ENCODE measurements at places on chromosomes 12 and 14.

DNA sequence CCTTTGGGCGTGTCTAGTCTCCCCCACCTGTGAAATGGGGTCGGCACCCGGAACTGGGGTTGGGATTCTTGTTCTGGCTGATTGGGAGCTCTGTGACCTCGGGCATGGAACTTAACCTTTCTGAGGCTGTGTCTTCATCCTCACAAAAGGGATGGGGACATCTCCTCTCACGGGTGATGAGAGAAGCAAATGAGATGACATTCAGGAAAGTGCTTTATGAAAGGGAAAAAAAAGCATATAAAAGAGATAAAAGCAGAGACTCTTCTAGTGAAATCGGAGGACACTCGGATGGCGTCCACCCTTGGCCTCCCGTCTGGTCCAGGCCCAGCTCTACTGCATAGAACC lies 98.9 kb downstream of the LRRC74A start:
- no peak for DNase-seq

- DNase-seq, result no peak
Measured at GRCh38 chr14:35416108-35416750, 11.7 kb upstream of the NFKBIA start.

GRCh38 chr12:124147575-124147974 lies 147.3 kb upstream of the RFLNA start:
- no peak for DNase-seq

DNA sequence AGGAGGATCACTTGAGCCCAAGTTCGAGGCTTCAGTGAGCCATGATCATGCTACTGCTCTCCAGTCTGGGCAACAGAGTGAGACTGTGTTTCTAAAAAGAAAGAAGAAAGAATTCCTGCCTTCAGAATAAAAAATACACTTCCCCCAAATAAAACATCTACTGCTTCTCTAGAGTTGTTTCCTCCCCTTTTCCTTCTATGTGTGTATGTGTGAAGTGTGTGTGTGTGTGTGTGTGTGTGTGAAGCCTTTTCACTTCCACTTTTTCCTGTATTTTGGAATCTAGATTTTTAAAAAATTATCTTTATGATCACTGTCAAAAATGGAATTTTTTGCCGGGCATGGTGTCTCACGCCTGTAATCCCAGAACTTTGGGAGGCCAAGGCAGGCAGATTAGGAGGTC lies 12.6 kb upstream of the SNX6 start:
- DNase-seq, result no peak

GRCh38 chr12:12901158-12901791 lies 9.9 kb downstream of the GPRC5A start:
- peak; percentile 72 for DNase-seq

DNA sequence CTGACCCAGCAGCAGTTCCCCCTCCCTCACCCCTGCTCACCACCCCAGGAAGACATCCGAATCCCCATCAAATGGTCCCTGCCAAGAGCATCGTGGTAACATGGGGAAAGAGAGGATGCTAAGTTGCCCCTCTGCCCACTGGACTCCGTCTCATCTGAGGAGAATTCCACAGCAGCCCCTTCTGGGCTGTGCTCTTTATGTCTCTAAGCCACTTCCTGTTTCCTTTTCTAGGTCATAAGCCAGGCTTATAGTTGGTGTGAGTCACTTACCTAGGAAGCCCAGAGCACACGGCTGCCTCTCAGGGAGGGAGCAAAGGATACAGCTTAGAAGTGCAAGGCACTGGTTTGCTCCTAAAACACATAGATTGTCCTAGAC lies 76.0 kb downstream of the VCPKMT start:
- DNase-seq, result no peak

DNA sequence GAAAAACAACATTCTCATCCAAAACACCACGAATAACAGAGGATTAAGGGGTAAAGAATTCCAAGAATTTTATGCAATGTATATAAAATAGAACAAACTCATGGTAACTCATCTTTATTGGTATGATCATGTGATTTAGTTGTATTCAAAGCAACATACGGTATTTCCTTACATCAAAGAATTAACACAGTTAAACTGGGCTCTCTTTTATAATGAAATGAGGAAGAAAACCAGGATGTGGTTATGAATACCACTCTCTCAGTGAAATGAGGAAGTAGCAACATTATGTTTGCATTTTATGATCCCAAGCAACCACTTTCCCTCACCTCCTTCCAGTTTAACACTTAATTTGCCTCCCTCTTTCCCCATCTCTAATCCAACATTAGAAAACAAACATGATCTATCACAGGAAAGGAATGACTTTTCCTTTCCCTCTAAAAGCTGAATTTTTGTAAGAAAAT lies 22.9 kb downstream of the SPTLC2 start:
- no peak for DNase-seq

DNA sequence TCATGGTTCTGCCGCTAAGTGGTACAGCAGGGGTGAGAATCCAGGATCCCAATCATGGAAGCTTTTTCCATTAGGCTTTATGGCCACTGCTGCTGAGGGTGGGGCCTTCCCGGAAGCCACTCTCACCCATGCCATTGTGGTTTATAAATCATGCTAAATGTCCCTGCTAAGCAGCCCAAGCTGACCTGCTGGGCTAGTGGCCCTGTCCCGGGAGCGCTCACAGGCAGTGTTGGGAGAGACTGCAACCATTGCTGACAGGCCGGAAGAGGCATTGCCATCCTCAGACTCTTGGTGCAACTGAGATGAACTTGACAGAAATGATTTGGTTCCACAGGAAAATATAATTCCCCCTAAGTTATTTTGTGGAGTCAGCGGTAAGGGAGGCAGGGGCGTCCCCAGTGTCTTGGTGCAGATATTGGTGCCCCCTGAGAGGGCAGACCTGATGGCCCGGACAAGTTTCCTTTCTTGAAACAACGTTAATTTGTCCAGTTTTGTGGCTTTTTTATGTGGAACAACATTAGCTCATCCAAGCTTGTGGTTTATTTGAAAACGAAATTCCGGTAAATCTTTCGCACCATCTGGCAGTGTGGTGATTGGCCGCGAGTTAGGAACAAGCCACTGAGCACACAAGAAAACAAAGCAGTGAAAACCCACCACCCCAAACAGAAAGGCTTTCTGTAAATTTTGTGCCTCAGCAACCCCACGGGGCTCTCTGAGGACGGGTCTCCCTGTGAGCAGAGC lies 82.3 kb downstream of the SSPN start:
- no peak for DNase-seq

- no peak for DNase-seq
Measured at GRCh38 chr12:62603811-62604098, 137.1 kb downstream of the MON2 start.

DNA sequence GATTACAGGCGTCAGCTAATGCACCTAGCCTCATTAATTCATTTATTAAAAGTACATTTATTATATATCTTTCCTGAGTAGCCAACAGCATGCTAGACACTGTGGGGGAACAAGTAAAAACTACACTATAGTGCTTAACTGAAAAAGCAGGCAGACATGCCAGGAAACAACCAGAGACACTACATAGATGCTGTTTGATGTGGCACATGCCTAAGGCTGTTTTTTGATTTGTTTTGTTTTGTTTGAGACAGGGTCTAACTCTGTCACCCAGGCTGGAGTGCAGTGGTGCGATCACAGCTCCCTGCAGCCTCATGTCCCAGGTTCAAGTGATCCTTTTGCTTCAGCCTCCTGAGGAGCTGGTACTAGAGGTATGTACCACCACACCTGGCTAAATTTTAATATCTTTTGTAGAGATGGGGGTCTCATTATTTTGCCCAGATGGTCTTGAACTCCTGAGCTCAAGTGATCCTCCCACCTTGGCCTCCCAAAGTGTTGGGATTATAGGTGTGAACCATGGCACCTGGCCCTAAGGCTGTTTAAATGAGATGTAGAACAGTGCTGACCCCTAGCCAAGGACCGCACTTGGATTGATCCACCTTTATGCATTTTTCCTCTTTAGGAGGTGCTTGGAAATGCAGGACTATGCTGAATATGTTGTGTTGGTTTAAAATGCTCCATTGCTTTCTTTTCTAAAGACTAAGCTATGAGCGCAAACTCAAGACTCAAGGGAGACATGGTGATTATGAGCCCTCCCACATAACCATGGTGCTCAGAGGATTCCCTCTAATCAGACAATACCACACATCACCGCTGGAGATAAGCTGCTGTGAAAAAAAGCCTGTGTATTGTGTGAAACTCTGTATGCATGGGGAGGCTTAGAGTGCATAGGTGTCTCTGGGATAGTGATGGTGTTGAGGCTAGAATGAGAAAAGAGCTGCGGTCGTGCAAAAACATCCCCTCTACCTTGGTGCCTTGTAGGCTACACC lies 10.5 kb upstream of the C14orf93 start:
- no peak for DNase-seq

- no peak for DNase-seq
Measured at GRCh38 chr12:76037130-76038103, 5.8 kb upstream of the PHLDA1 start.

- DNase-seq, result no peak
Measured at GRCh38 chr12:52630008-52630500, 11.7 kb upstream of the KRT73 start.

DNA sequence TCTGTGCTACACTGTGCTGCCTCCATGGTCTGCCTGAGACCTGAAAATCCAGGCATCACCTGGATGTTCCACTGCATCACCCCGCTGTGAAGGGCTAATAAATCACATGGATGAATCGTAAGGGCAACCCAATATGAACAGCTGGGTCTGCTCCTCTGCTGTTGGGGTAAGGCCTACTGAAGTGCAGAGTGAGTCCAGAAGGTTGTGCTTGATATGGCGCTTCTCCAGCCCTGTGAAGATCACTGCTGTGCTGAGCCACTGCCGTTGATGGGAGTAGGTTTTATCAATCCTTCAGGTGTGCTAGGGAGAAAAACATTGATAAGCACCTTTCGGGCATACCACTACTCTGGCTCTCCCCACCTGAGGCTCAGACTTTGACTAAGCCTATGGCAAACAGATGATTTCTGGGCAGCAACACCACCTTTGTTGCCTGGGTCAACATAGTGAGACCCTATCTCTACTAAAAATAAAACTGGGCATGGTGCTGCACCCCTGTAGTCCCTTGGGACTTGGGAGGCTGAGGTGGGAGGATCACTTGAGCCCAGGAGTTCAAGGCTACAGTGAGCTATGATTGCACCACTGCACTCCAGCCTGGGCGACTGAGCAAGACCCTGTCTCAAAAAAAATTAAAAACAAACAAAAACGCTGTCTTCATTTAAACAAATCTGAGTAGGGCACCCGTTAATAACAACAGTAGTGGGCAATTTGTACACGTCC lies 1.7 kb downstream of the ACVRL1 start:
- no peak for DNase-seq

DNA sequence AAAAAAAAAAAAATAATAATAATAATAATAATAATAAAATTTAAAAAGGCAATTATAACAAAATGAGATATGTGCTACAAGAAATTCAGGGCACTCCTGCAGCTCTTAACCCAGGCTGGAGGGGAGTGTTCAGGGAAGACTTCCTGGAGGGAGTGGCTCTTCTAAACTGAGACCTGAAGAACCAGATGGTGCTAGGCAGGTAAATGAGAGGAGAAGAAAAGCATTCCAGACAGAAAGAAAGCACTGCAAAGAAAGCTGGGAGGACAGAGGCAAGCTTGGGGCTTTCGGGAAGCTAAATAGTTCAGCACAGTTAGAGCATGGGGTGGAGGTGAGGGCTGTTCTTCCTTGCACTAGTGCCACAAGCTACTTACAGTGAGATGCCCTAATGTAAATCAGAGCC lies 9.9 kb upstream of the SRSF9 start:
- DNase-seq, result no peak

GRCh38 chr12:98194591-98194990 lies 320.8 kb upstream of the TMPO start:
- no peak for DNase-seq

DNA sequence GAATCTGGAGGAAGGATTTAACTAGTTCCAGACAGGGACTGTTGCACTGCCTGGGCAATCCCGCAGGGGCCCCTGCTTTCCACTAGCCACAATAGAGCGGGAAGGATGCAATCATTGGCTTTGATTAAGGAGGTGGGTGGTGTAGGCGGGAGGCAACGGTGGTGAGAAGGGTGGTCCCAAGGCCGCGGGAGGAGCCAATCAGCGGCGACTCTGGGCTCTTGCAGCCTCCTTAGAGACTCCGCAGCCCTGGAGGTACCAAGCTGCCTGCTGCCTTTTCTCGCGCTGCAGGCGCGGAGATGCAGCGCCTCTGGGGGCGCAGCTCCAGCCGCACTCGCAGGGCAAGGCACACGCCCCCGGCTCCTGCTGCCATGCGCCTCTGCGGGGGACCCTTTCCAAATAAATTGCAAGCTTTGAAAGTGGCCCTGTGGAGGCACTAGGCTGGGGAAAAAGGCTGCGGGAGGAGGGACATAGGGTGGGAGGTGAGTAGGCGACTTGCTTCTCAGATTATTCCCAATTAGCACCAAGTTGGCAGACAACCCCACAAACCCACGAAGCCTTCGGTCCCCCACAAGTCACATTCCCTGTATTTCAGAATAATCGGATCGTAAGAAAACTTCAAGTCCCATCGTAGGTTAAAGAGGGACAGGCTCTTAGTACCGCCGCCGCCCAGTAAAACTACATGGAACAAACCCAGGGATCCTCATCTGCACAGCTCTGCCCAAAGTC lies 858 bp upstream of the KCNA1 start:
- no peak for DNase-seq

GRCh38 chr12:95857799-95858198 lies 953 bp upstream of the SNRPF start:
- DNase-seq, result no peak

GRCh38 chr12:87815771-87816585 lies 213.2 kb downstream of the C12orf50 start:
- no peak for DNase-seq

DNA sequence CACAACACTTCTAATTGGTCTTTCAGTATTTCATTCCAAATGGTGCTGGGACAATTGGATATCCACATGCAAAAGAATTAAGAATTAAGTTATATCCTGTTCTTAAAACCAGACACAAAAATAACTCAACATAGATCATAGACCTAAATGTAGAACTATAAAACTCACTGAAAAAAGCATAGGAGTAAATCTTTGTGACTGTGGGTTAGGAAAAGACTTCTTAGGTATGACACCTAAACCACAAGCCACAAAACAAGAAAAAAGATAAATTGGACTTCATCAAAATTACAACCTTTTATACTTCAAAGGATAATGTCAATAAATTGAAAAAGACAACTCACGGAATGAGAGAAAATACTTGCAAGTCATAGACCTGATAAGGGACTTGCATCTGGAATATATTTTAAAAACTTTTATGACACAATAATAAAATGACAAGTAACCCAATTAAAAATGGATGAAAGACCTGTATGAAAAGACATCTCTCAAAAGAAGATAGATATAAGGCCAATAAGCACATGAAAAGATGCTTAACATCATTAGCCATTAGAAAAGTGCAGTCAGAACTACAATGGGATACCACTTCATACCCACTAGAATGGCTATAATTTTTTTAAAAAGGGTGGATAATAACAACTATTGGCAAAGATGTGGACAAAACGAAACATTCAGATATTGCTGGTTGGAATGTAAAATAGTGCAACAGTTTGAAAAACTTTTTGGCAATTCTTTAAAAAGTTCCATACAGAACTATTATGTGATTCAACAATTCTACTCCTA lies 72.5 kb upstream of the SLC38A4 start:
- no peak for DNase-seq

GRCh38 chr14:48738186-48738925 lies 847.8 kb downstream of the RPS29 start:
- no peak for DNase-seq

All from ovary (tissue), 10 donors.